ENCODE measurements at places on chromosomes 3 and 15. TPM values are rescaled to one million over a fixed set of nuclear protein-coding genes. Genes with fewer than 3 reads are reported as not detected.

- DNase-seq = no peak
Measured at GRCh38 chr15:81418891-81419290, 44.9 kb upstream of the TMC3 start.

DNA sequence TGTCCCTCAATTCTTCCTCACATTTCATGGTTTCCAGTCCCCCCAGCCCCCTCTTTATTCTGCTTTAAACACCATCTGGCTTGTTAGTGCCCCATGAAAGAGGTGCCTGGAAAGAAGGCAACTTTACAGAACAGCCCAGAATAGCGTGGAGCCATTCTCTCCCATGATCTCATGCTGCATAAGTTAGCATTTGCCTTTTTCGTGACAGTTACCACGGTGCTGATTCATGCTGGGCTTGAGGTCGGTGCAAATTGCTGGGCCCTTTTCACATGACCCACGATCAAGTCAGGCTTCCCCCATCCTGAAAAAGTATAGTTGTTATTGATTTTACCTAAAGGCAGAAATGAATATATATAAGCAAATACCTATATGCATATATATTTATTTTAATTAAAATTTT, 29.6 kb downstream of the SQOR start:
- no peak for DNase-seq

DNA sequence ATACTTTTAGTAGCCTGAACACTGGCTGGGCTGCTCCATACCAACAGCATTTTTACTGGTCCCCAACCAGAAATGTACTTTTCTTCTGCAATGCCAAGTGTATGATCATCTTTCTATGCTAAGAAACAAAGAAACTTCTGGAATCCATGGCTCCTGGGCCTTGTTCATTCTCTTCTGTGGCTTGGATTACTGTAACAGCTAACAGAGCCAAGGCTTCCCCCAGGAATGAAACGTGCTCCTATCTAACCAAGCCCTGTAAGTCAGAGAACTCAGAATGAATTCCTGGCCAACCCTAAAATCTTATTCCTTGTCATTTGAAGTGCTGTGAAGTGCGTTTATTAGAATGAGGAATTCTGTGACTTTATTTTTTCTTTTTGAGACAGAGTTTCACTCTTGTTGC, 102.9 kb upstream of the RAD18 start:
- DNase-seq = no peak

TICRR gene
- polyA plus RNA-seq = 8.1 TPM

DNA sequence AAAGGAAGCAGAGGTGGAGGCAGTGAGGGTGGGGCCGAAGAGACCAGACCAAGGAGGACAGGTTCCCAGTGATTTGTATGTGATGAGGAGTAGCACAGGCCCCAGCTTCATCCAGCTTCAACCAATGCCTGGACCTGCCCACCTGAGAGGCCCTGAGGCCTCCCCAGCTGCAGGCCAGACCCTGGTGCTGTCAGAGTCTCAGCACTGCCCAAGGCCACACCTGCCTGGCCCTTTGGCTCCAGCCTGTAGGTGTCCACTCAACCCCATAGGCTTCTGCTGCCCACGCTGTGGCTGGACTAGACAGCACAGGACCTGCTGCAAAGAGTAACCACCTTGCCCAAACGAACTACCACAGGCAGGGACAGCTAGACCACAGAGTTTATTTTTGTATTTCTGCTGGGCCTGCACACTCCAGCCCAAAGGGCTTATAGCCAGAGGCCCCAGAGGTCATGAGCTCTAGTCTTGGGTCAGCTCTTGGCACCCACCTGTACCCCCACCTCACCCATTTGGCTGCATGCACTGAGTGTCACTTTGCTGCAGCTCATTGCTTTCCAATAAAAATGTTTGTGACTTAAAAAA, 81.9 kb upstream of the CDV3 start:
- DNase-seq = no peak

BNIP2 gene
- polyA plus RNA-seq = 75.2 TPM

GRCh38 chr15:77819048-77819850, 186.5 kb upstream of the LINGO1 start:
- DNase-seq = no peak

DNA sequence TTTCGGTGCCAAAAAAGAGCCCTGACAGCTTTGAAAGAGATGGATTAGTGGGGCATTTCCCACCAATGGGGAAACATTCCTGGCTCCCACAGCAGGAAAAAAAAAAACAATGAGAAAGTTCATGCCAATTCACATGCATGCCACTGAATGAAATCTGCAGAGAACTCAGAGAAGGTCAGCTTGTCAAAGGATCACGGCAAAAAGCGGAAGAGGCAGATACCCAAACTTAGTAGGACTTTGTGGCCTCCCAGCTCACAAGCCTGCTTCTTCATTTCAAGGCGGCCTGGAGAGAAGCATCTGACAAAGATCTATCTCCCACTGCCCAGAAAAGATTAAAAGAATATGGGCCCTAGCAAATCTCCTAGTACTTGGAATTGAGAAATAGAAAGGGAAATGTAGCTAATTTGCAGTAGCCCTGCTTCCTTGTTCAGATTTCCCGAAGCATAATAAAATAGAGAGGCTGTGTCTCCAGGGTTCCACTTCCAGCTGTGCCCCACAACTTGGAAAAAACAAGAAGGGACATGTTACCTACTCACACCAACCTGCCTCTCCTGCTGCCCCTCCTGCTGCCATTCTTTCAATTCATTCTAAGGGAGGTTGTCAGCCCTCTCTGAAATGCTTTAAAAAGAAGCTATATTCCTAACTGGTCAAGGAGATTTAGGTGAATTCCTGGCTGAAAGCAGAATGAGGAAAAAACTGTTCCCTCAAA, 170.4 kb downstream of the FHIT start:
- no peak for DNase-seq

ROPN1 gene
- 0.21 TPM for polyA plus RNA-seq

- no peak for DNase-seq
Measured at GRCh38 chr3:132522353-132522752, 74.7 kb upstream of the ACKR4 start.

DNA sequence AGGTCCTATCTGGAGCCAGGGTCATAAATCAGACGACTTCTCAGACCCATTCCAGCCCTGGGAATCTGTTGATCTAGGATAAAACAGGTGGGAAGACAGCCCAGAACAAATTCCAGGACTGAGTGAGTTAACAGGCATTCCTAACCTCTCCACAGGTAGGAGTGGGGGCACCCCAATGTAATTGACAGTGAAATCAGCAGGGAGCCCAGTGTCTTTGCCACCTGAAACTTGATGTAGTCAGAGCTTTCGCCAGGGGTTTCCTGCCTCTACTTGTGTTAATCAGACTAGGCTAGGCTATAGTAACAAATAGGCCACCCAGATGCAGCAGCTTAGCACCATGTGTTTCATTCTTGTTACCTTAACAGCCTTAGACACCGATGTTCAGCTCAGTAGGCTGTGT, 2.7 kb upstream of the HEG1 start:
- no peak for DNase-seq

DNA sequence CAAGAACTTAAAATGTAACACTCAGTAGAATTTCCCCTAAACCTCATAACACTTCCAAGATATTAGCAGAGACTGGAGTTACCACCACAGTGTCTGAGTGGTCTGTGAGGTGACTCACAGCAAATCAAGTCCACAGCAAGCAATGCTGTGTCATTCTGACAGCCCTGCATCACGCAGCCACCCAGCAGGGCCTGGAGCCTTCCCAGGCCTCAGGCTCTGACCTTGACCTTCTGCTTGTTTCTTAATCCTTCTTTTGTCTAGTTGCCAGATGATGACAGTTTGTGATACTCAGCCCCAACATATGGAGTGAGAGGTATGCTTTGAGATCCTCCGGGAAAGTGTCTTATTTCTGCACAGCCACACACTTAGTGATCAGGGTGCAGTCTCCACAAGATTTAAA, 82.5 kb downstream of the TOP2B start:
- DNase-seq = no peak

FEZF2 gene
- not detected for polyA plus RNA-seq

CGNL1 gene
- polyA plus RNA-seq = 28.7 TPM

GRCh38 chr3:63199606-63200005, 78.5 kb upstream of the SYNPR start:
- no peak for DNase-seq

FAM107A gene
- polyA plus RNA-seq = 1.4 TPM

DNA sequence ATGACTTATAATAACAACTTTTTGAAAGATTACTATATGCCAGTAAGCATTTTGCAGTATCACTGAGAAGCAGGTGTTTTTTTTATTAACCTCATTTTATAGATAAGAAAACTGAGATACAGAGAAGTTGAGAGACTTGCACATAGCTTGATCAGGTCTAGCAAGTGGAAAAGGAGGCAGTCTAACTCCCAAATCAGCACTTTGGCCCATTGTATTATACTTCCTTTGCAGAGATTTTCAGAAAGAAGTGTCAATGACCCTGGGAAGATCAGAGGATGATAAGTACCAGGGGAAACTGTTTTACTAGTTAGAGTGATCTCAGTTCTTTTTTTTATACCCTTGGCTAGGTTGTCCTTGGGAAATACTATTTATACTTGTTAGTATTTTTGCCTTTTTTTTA, 358.7 kb downstream of the SQOR start:
- no peak for DNase-seq

CP gene
- polyA plus RNA-seq = 10.8 TPM

PLSCR2 gene
- 0.82 TPM for polyA plus RNA-seq

DNA sequence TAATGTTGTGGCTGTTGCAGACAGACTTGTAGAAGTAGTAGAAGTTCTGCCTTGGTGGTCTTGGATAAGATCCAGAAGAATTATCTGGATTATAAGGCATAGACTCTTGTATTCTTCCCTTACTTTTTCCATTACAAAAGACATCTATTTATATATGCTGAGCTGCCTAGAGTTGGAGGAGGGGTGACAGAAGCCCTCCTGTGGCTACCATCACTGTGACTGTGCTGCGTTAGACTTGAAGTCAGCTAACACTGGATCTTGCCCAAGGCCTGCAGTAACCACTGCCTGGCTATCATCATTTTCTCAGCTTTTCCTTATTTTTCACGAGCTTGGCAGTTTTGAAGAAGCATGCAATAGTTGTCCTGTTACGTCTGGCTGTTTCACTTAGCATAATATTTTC, 684.8 kb upstream of the BCHE start:
- DNase-seq = no peak

SENP2 gene
- 46.1 TPM for polyA plus RNA-seq

DNA sequence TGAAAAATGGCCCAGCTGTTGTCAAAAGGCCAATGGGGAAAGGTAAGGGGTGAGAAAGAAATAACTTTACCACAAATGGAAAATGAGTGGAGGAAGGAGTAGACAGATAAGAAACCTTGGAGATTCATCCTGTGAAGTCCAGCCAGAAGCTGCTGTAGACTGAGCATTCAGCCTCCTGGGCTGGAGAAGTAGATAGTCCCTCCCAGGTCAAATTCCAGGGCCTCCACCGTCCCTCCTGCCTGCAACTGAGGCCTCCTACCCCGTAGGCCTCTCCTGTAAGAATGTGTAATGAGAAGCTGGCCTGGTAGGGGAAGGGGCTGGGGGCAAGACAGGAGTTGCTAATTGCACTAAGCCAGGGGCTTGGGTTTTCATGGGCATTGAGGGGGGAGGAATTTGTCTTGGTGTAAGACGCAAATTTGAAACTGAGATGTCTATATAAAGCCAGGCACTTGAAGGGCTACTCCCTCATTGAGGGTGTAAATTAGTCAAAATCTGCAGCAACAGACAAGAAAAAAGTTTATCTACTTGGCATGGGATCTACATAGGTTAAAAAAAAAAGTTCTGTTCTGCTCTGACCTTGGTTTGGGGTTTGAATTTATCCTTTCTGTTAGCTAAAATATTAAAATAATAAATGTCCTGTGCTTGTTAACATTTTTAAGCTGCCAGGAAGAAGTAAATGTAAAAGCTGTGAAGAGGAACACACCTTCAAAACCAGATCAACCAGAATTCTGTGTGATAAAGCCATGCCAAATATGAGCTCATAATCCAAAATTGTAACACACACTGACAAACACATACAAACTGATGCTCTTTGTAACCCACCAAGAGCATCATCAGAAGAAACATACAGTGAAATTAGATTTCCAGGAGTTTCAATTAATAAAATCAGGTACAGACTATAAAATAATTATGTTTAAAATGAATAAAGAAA, 1.7 kb upstream of the RBP2 start:
- no peak for DNase-seq

DNA sequence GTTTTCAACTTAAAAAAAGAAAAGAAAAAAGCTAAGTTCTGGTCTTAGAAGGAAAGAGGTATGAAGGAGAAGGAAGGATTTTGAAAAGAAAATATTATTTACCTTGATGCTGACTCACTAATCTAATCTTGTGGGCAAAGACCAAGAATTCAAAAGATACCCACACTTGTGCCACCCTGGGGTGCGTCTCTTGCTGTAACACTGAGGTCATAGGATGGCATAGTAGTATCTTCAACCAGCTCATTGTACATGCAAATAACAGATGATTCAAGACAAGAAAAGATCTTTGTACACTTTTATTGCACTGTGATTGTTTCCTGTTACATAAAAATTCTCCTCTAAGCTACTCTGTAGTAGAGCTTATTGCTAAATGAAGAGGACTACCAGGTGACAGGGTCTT, 17.3 kb downstream of the PLS1 start:
- DNase-seq = no peak

DNA sequence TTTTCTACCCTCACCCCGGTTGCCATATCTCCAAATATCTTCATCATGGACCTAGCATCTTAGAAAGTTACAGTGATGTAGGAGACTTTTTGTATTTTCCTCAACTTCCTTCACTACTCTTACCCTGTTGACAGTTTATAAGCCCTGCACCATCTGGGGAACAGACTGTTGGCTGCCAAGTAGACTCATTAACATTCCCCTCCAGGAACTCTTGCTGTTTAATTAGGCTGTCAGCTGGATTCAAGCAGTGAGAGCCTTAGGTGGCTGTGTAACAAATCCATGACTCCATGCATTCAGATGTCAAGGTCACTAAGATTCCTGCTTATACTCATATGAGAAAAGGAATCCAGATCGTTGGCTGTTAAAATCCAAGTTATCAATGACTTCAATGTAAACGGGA, 198.3 kb downstream of the NAALADL2 start:
- DNase-seq = no peak

- DNase-seq = no peak
Measured at GRCh38 chr15:50552238-50552637, 5.8 kb upstream of the USP50 start.

TBL1XR1 gene
- polyA plus RNA-seq = 90.4 TPM

DNA sequence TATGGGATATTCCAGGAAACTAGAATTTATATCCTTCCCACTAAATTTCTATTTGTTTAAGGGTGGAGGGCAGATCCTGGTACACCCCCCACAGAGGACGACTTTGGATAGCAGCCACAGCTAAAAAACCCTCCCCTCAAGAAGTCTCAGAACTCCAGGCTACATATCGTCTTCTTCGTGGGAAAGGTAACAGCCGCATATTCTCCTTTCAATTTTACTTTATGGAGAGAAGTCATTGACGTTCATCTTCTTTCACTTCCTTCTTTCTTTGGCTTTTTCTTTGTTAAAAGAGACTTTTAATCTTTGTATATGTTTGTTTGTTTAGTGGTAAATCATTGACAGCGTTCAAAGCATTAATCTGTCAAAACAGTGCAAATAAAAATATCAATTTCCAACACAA, 36.3 kb downstream of the TRIP4 start:
- DNase-seq = no peak
